Fibroblast of the conjunctiva (primary cell): ENCODE measurements at places on chromosomes 2 and 18.

- DNase-seq = no peak
These were observed 24.2 kb upstream of the SCN1A start for GRCh38 chr2:166152064-166152463.

- no peak for DNase-seq
These were observed 53.5 kb upstream of the SPOPL start for GRCh38 chr2:138447889-138448570.

GRCh38 chr2:125168442-125168841, 1143.4 kb downstream of the CNTNAP5 start:
- DNase-seq = no peak

- DNase-seq = no peak
These were observed 81.5 kb upstream of the CD226 start for GRCh38 chr18:70029163-70029562.

- DNase-seq = no peak
These were observed 138.6 kb upstream of the SIX3 start for GRCh38 chr2:44802777-44803424.

GRCh38 chr2:203400805-203401585, 72.8 kb downstream of the ABI2 start:
- no peak for DNase-seq

GRCh38 chr2:29218550-29219125, 103.4 kb downstream of the CLIP4 start:
- DNase-seq = no peak

DNA sequence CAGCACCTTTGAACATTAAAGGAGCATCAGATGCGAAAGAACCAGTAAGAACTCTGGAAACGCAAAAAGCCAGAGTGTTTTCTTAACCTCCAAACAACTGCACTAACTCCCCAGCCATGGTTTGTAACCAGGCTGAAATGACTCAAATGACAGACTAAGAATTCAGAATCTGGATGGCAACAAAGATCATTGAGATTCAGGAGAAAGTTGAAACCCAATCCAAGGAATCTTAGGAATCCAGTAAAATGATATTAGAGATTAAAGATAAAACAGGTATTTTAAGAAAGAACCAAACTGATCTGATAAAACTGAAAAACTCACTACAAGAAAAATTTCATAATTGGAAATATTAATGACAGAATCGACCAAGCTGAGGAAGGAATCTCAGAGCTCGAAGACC, 116.7 kb downstream of the PTRHD1 start:
- DNase-seq = no peak

- no peak for DNase-seq
These were observed 8.8 kb downstream of the IMMT start for GRCh38 chr2:86186431-86186830.

GRCh38 chr2:130972410-130972809, 120.8 kb downstream of the FAM168B start:
- no peak for DNase-seq

DNA sequence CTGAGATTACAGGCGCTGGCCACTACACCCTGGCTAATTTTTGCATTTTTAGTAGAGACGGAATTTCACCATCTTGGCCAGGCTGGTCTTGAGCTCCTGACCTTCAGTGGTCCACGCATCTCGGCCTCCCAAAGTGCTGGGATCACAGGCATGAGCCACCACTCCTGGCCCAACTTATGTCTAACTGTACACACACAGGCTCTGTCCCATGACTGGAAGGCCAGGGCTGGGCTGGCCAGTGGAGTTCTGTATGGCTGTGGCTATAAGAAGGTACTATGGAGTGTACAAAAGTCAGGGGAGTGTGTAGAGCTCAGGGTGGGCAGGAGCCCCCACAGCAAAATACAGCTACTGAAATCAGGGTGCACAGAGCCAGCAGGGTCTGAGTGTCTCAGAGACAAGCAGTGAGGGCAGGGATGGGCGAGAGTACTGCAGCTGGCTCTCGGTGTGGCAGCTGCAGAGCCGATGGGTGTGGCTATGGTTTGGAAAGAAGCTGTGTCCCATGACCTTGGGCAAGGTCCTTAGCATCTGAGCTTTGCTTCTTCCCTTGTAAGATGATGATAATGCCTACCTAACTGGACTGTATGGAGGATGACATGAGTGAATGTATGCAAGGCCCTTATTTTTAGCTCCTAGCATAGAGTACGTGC, 10.4 kb upstream of the MSGN1 start:
- no peak for DNase-seq

DNA sequence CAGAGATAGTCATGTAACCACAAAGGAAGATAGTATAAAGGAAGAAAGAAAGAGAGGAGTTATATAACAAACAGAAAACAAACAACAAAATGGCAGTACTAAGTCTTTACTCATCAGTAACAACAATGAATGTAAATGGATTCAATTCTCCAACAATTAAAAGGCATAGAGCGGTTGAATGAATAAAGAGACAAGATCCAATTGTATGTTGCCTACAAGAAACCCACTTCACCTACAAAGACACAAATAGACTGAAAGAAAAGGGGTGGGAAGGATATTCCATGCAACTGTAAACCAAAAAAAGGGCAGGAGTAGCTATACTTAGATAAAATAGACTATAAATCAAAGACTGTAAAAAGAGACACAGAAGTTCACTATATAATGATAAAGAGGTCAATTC, 157.3 kb upstream of the CREB1 start:
- DNase-seq = no peak

DNA sequence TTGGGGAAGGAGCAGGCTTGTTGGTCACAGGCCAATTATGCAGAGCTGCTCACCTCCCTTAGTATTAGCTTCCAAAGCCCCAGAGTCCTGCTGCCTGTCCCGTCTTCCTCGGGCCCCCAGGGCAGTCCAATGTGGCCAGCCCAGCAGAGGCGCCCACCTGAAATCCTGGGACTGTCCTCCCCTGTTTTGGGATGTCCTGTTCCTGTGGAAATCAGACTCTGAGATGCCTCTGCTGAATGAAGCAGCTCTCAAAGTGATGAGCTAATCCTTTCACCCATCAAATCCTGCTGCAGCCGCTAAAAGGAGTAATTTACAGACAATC, 105.3 kb downstream of the CABLES1 start:
- DNase-seq = no peak

- no peak for DNase-seq
These were observed 5.2 kb downstream of the GATA6 start for GRCh38 chr18:22174341-22175145.

GRCh38 chr2:222835143-222835822, 25.6 kb upstream of the ACSL3 start:
- DNase-seq = no peak

GRCh38 chr2:122329278-122329677, 573.8 kb downstream of the TSN start:
- no peak for DNase-seq

- no peak for DNase-seq
These were observed 78.2 kb downstream of the NPAS2 start for GRCh38 chr2:100898035-100898665.

DNA sequence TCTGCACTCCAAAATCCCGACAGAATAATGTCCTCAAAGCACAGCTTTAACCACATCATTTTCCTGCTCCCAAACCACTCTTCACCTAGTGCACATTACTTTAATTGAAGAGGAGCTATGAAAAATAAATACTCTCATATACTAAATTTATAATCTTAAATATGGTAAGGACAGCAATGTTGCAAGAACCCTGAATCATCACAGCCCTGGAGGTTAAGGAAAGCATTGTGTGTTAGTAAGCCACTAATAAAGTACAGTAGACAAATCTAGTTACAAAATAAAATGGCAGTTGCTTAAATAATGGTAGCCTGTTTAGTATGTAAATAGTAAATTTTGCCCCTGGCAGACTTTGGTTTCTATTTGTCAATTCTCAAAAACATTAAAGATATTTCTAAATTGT, 27.0 kb upstream of the CCDC178 start:
- DNase-seq = no peak

DNA sequence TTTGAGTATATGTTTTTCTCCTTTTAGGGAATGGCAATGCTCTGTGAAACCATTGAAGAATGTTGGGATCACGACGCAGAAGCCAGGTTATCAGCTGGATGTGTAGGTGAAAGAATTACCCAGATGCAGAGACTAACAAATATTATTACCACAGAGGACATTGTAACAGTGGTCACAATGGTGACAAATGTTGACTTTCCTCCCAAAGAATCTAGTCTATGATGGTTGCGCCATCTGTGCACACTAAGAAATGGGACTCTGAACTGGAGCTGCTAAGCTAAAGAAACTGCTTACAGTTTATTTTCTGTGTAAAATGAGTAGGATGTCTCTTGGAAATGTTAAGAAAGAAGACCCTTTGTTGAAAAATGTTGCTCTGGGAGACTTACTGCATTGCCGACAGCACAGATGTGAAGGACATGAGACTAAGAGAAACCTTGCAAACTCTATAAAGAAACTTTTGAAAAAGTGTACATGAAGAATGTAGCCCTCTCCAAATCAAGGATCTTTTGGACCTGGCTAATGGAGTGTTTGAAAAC, 82.3 kb downstream of the ACVR2A start:
- no peak for DNase-seq

GRCh38 chr2:162254236-162254871, 11.1 kb upstream of the FAP start:
- no peak for DNase-seq

DNA sequence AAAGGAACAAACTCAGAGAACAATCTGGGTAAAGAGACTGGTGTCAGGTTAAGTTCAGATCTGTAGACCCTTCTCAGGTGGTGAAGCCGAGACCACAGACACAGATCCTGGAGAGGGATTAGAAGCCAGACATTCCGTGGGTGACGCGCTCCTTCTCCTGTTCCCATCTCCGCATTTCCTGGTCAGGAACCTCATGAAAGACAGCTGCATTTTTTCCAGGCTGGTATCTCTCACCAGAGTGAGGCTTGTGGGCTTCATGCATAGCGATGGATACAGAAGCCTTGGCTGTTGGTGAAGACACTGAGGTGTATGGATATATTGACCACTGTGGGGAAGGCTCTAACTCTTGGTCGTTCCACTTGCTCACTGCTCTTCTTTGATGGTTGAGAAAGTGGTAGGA, 152.6 kb downstream of the FAM210A start:
- no peak for DNase-seq

DNA sequence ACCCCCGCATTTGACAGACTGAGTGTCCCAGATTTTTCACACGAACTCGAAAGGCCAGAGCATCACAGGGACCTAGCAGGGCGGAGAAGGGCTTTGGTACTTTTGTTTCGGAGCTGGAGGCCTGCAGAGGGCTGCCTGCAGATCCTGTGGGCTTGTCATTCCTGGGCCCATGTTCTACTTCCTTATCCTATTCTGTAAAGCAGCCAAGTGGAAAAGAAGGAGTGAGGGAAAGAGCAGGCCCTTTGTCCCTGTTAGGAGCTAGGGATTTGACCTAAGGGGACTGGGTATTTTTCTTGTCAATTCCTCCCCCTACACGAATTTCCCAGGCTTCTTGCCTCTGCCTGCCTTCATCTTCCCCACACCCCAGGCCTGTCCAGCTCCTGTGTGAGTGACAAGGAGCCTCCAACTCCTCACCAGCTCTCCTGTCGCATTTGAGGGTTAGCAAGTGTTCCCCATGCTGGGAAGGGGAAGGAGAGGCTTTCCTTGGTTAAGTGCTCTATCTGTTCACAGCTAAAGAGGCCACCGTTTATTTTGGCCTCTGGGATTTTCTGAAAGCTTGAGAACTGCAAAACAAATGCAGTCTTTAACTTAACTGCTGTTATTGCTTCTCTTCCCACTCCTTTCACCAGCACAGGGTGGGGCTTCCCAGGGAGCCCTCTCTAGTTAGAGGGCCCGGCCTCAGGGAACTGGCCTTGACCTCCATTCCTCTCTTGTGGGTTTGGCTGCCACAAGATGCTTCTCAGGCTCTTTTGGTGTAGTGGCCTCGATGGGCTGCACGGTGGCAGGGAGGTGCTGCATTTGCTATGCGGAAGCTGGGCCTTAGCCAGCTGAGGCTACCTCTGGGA, 61.2 kb downstream of the SGPP2 start:
- no peak for DNase-seq

DNA sequence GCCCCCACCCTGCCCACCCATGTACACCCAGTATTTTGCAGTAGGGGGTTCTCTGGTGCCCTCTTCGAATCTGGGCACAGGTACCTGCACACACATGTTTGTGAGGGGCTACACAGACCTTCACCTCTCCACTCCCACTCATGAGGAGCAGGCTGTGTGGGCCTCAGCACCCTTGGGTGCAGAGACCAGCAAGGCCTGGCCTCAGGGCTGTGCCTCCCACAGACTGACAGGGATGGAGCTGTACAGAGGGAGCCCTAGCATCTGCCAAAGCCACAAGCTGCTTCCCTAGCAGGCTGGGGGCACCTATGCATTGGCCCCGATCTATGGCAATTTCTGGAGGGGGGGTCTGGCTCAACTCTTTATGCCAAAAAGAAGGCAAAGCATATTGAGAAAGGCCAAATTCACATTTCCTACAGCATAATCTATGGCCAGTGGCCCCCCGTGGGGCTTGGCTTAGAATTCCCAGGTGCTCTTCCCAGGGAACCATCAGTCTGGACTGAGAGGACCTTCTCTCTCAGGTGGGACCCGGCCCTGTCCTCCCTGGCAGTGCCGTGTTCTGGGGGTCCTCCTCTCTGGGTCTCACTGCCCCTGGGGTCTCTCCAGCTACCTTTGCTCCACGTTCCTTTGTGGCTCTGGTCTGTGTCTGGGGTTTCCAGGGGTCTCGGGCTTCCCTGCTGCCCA, 9.3 kb downstream of the PROC start:
- no peak for DNase-seq

DNA sequence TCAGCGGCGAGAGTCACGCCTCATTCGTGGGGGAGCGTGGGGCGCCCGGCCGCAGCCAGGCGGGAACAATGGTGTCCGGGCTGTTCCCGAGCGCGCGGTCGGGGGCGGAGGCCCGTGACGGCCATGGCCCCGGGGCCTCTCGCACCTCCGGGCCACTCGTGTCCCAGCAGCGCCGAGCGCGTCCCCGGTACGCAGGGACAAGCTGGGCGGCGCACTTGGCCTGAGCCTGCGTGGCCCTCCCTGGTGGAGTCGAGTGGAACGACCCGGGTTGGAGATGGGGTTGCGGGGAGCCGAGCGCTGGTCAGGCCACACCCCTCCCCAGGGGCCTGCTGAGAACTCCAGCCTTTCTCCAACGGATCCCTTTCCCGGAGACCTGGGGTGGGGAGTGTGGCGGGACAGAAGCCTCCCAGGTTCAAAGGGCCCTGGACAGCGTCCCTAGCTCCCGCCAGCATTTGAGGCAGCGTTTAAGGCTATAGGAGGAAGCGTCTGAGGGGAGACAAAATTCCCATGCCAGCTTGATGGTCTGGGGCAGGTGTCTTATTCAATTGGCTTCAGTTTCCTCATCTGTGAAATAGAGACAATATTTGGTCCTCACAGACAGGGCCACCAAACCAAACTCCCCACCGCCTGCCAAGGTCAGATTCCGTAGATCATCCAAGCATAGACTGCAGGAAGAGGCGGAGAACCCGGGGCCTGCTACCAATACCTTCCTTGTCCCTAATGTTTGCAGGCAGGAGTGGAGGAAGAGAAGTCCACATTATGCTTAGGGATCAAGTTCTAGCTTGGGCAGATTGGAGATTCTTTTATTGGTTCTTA, 553 bp downstream of the CNDP2 start:
- peak; percentile 16 for DNase-seq
